CD4-positive, alpha-beta T cell treated with Interleukin-4 for 4 hours (primary cell): ENCODE measurements at places on chromosomes 4 and X.

DNA sequence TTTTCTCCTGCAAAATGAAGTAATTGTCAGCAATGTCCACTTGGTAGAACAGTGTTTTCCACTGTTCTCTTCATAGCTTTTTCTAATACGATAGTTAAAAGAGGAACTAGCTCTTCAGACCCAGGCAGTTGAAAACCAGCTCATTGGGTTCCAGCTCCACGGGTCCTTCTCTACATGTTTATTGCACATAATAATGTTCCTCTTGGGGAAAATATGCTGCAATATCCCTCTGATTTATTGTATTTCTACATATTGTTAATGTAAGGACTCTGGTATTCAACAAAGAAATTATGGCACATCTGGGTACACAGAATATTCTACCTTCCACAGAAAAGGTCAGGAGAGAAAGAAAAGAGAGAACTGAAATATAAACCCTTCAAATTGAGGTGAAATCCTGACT lies 473.4 kb downstream of the TRIML1 start:
- DNase-seq = no peak

DNA sequence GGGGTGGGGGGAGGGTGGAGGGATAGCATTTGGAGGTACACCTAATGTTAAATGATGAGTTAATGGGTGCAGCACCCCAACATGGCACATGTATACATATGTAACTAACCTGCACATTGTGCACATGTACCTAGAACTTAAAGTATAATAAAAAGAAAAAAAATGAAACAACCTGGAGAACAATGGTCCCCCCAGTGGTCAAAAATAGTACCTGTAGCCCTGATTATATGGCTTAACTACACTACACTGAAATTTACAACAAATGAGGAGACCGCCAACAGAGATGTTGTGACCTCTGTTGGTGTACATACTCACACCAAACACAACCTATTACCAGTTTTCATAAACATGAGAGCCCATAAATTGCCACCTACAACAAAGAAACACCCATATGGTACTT lies 7.3 kb upstream of the MAGEE1 start:
- DNase-seq = peak; percentile 5

DNA sequence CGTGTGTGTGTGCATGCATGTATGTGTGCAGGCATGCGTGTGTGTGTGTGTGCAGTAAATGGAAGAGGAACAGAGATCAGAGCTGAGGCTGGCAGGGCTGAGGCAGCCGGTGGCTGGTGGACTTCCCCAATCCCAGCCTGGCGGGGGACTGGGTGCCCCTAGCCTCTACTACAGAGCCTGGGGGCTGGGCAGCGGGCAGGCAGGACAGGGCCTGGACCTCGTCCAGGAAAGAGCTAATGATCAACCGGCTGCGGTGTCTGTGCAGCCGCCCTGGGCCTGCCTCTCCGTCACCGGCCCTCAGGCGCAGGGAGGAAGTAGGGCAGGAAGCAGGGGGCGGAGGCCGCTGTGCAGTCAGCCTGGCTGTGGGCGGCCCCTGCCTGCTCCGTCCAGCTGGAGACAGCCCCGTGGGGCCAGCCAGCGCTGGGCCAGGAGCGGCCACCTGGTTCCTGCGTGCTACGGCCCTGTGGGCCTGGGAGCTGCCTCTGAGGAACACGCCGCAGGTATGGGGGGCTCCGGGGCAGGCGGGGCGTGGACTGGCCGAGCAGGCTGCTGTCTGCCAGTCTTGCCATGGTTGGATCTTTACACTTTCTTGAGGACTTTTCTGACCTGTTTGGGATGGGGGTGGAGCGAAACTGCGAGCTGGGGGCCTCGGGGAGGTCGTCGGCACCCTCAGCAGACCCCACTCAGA lies at the start of gene SH3TC1:
Gene SH3TC1 (plus strand): TSS at position 385 of the 688 bp plus-strand sequence. CDS start 5,905 bp downstream, outside the sequence.
- peak; percentile 55 for DNase-seq

DNA sequence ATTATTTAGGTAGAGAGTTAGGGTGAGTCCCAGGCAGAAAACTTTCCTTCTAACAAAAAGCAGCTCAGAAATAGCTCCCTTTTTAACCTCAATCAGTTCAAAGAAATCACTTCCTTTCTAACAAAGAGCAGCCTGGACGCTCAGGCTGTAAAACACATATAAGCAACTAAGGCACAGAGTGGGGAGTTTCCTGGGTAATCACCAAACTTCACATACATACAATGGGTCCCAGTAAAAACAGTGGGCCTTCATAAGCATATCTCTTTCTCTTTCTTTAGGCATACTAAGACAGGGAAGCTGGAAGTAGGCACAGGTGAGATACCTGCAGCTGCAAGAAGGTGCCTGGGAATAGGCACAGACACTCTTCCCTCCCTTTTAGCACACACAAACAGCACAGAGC lies 4.9 kb upstream of the NAF1 start:
- no peak for DNase-seq

GRCh38 chr4:152415980-152416379 lies 119.9 kb downstream of the FBXW7 start:
- DNase-seq = no peak

DNA sequence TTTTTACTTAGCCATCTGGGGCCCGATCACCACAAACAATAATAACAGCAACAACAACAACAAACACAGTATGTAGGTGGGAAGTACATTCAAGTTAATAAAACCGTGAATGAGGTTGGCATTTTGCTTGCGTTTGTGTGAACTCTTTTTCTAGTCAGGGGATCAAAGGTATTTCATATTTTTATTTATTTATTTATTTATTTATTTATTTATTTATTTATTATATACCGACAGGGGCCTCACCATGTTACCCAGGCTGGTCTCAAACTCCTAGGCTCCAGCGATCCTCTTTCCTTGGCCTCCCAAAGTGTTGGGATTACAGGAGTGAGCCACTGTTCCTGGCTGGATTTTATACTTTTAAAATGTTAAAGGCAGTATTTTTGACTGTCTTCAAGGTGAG lies 325.4 kb downstream of the RAPGEF2 start:
- no peak for DNase-seq

DNA sequence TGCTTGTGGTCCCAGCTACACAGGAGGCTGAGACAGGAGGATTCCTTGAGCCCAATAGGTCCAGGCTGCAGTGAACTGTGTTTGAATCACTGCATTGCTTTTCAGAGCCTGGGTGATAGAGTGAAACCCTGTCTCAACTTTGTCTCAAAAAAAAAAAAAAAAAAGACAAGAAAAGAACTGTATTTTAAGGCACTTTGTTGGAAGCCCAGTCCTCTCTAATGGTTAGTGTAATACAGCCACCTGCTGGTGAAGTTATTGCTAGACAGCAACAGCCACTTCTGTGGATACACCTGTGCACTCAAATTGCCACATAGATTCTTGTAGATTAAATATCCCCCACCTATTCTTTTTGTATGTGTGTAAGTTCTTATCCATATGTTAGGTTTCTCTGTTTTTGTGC lies 10.1 kb upstream of the FGG start:
- peak; percentile 40 for DNase-seq

DNA sequence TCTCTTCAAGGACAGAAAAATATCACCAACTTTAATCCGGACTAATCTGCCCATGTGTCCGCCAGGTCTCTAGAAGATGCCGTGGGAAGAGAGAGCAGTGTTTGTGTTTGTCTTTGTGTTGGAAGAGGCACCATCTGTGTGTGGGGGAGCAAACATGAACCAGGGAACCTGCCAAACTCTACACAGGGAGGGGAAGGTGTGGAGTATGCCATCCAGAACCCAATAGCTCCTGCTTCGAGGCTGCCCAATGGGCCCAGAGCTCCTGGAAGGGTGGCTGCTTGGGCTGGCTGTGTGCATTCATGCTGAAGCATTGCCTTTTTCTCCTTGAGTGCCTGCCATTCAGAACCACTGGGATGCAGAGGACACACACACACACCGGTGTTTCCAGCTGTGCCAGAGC lies 536.2 kb downstream of the MID1IP1 start:
- DNase-seq = no peak

DNA sequence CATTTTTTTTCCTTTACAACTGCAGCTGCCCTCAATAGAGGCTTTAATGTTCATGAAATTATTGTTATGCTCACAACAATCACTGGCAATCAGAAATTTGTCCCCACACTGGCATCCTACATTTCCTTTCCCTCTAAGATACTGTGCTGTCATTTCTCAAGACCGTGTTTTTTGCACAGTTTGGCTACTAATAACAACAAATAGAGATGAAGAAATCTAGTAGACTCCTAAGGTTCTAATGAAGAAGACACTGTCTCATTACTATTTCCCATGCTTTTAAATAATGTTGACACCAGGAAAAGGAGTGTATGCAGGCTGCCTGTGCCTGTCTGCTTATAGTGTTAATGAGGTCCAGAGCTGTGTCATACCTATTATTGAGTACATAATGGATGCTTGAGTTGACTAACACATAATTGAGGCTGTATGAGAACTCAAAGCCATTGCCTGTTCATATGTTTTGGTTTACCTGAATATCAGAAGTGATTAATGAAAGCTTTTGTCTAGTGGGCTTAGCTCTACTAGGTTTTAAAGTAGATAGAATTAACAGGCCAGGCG lies 1.5 kb upstream of the EIF4E start:
- no peak for DNase-seq

DNA sequence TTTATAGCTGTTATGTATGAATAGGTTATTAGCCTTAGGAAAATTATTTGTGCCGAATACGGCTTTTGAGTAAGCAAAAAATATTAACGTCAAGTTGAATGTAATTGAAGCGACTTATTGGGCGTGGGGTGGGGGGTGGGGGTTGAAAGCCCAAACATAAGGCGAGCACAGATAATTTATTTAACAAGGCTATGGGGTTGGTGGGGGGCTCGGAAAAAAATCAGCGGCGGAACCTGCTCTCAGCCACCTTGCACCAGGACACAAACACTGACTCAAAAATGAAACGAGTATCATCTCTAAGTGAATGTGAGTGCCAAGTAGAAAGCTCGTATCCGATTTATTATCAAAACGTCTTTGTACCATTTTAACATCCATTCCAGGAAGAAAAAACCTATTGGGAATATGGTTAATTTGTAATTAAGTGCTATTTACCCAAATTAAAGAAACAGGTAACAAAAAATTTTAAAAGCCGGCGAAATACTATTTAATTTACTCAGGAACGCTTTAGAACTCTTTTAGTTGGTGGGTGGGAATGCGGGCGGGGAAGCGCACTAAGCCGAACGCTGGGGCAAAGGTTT lies 902 bp upstream of the LARP1B start:
- no peak for DNase-seq

DNA sequence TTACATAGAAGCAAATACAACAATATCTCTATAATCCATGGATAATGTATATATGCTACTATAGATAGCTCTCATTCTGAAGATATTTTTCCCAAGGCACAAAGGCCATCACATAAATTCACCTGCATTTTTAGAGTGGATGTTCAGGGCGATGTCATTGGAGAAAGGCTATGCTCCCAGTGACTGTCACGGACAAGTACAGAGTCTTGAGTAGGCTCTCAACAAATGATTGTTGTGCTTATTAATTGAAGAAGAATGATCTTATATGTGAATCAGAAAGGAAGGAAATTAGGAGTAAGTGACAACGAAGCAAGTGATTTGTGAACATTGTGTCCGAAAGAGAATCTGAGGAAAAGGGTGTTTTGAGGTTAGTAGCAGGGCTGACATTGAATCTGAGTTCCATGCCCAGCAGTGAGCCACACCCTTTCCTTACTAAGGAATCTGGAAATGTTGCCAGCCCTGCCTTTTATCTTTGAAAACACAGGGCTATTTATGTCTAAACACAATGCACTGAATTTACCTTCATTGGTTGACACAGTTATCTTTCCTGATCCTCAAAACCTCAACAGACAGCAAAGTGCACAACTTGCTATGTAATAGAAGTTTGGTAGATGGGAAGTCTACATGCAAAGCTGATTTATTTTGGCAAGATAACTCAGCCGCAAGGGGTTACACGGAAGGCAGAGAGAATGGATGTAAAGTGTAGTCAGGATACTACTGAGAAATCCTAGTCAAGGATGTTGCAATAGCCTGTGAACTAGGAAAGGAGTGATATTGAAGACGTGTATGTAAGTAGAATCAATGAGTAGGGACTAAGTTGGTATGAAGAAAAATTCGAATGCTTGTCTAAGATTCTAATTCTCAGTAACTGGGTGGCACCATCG lies 50.4 kb downstream of the SORBS2 start:
- no peak for DNase-seq

GRCh38 chr4:183429489-183429888 lies 14.9 kb upstream of the CDKN2AIP start:
- DNase-seq = no peak

DNA sequence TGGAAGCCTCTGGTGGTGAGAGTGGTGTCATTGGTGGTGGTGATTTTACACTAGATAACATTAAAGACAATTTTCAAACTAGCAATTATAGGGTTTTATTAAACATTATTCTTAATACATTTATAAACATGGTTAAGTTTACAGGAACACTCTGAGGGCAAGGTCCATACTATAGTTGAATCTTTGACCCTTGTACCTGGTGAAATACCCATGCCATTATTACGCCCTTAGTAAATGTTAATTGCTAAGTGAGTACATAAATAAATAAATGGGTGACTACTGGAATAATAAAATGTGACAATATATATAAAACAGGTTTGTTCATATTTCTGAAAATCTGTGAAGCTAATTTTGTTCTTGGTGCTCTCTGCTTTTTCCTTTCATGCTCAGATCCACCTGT lies 13.6 kb upstream of the CLNK start:
- no peak for DNase-seq

- no peak for DNase-seq
Measured at GRCh38 chr4:133920236-133920635, 281.4 kb downstream of the PABPC4L start.

- no peak for DNase-seq
Measured at GRCh38 chr4:166535865-166536264, 662.8 kb downstream of the TLL1 start.

DNA sequence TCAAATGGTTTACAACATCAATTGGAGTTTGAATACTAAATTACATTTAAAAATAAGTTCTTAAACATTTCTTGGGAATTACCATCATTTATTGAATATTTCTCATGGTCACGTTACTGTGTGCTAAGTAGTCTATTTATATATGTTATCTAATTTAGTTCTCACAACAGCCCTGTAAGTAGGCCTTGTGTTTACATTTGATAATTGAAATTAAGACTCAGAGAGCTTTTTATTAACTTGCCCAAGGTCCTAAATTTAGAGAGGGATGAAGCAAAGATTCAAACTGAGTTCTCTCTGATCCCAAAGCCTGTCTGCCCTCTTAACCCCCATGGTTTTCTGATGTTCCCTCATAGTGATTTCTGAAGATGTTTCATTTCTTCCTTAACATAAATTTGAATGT lies 103.7 kb downstream of the CEP135 start:
- no peak for DNase-seq

- no peak for DNase-seq
Measured at GRCh38 chr4:56128213-56128612, 179.5 kb downstream of the CEP135 start.

- DNase-seq = no peak
Measured at GRCh38 chr4:135492439-135492838, 1290.8 kb upstream of the PABPC4L start.
